ENCODE measurements at places on chromosomes 12 and 14.

DNA sequence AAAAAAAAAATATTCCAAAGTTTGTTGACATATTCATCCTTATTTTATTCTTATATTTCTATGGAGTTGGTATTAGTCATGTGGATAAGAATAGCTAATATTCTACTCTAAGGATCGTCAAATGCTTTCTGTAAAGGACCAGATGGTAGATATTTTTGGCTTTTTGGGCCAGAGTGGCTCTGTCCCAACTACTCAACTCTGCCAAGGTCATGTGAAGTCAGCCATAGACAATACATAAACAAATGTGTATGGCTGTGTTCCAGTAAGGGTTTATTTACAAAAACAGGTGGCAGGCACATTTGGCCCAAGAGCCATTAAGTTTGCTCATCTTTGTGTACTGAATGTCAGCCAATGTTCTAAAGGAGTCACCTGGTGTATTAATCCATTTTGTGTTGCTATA, 131.8 kb downstream of the TBX5 start:
- DNase-seq = no peak

DNA sequence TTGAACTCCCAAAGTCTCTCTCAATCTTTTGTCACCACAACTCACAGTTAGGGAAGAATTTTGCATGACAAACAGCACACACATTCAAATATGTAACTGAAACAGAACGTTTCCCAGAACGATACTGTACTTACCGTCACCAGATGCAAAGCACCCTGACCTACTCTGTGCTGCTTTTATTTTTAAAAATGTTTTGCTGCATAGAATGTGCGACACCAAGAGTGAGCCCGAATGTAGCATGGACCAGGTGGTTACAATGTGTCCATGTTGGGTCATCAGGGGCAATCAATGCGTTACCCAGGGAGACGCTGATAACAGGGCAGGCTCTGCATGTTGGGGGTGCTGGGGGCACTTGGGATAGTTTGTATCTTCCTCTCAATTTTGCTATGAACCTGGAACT, 14.6 kb upstream of the EIF5 start:
- DNase-seq = no peak

DNA sequence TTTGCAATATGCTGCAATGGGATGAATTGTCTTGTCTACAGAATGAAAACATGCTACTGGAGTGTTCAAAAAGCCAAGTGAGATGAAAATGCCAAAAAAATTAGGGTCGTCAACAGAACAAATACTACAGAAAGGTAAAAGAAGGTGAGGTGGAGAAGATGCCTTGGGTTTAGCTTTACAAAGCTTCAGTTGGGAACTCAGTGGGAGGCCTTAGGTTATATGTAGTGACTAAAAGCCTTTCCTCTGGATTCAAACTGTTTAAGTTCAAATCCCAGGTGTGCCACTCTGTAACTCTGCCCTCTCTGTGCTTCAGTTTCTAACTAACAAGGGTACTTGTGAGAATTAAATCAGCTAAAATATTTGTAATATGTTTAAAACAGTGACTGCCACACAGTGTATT, 84.9 kb upstream of the PDE3A start:
- DNase-seq = no peak

GRCh38 chr12:125015680-125016310, 22.4 kb downstream of the BRI3BP start:
- DNase-seq = peak; percentile 76

- DNase-seq = peak; percentile 81
Observed at GRCh38 chr14:85528080-85528896, 1.7 kb upstream of the FLRT2 start.

GRCh38 chr12:77510985-77511384, 319.7 kb upstream of the NAV3 start:
- DNase-seq = no peak

- no peak for DNase-seq
Observed at GRCh38 chr14:54047645-54048308, 91.2 kb upstream of the BMP4 start.

GRCh38 chr14:43789458-43789857, 717.6 kb downstream of the FSCB start:
- no peak for DNase-seq

- no peak for DNase-seq
Observed at GRCh38 chr12:19761463-19761862, 322.2 kb downstream of the AEBP2 start.

- no peak for DNase-seq
Observed at GRCh38 chr12:111192647-111193046, 176.2 kb downstream of the PHETA1 start.

GRCh38 chr14:54226103-54226502, 170.7 kb upstream of the CDKN3 start:
- peak; percentile 7 for DNase-seq

- no peak for DNase-seq
Observed at GRCh38 chr12:48973941-48974673, 2.6 kb upstream of the WNT10B start.

DNA sequence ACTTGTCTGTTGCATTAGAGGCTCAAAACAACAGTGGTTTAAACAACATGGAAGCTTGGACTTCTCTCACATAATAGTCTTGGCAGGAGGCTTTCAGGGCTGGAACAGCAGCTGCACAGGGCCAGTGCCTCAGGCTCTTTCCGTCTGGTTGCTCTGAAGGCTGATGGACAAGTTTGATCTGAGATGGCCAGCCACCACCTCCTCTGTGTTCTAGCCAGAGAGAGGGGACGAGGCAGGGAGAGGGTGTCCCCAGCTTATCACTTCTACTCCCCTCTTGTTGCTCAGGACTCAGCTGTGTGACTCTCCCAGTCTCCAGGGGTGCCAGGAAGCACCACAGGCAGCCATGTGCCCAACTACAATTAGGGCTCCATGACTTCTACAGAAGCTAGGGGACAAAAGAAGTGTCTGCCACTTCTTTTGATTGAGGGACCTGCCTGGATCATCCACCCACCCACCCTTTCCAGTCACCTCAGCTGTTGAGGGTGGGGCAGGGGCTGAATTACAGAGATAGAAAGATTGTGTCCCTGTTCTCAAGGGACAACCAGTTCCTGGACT, 46.6 kb downstream of the SMIM41 start:
- DNase-seq = no peak

DNA sequence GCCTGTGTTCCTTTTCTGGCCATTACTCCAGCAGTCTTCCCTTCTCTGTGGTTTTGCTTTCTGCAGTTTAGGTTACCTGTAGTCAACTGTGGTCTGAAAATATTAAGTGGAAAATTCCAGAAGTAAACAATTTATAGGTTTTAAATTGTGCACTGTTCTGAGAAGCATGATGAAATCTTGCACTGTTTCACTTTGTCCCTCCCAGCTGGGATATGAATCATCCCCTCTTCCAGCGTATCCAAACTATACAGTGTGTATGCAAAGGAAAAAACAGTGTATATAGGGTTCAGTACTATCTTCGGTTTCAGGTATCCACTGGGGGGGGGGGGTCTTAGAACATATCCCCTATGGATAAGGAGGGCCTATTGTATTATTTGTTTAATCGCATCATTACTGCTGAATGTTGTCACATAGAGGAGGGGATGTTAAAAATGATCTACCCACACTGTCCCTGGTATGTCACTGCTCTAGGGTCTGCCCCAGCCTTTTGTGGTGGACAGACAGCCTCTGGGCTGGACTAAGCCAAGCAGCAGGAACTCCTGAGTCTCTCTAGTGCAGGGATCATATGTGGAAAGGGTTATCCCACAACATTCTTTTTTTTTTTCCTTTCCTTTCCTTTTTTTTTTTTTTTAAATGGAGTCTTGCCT, 109.1 kb upstream of the MAX start:
- DNase-seq = peak; percentile 65

GRCh38 chr12:45213107-45213506, 2.8 kb upstream of the ANO6 start:
- no peak for DNase-seq

GRCh38 chr12:81222846-81223592, 145.1 kb downstream of the ACSS3 start:
- DNase-seq = no peak

- DNase-seq = no peak
Observed at GRCh38 chr14:59510966-59511365, 26.6 kb downstream of the JKAMP start.

DNA sequence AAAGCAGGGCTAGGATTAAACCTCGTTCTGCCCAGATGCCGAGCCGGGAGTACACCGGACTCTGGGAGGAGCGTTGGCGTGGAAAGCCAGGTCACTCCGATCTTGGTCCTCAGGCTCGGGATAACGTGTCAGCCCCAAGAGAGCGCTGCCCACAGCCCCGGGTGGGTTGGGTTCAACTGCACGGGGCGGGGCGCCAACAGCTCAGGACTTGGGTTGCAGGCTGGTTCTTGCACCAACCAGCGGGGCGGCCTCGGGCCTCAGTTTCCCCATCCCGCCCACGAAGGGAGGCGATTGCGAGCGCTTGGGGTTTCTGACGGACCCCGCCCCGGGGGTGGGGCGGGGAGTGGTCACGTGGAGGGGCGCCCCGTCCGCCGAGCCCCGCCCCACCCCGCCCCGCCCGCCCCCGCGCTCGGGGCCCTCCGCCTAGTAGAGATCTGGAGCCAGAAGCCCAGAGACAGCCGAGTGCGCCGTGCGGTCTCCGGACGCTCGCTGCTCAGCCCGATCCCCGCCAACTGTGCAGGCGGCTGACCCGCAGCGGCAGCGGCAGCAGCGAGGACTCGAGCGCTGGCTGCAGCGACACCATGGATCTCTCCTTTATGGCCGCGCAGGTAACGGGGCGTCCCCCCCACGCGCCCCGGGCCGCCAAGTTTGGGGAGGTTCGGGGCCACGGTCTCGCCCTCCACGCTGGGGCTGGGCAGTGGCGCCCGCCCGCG, at the start of gene C14orf132:
Gene C14orf132, plus strand, starts transcription at position 443 of the 713 bp plus-strand sequence. Its CDS starts 139 bp downstream, at position 582.
- peak; percentile 73 for DNase-seq

DNA sequence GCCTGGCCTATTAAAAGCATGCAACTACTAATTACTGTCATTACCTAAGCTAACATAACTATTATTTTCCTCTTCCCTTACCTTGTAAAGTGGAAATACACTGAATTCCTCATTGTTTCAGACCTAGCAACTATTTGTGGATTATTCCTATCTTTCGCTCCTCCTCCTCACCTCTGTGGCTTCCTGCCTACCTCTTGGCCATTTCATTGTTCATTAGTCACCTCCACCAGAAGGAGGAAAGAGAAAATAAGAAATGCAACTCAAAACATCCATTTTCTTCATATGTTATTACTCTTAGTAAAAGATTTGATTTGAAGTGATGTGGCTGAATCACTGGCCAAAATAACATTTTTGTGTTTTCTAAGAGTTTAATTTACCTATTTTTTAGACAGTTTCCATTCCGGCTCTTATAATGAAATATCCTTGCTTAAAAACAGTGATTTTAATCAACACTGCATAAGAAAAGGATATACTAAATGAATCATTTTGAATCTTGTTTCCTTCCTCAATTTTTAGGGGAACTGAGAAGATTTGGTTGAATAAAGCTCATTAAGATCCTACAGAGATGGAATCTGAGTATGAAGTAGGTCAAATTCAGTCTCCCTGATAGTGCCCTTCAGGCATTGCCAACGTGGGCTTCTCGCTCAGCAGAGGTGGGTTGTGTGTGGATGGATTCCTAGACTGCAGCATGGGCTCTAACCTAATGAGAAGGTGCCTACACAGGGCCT, 27.6 kb upstream of the ARHGAP5 start:
- no peak for DNase-seq

DNA sequence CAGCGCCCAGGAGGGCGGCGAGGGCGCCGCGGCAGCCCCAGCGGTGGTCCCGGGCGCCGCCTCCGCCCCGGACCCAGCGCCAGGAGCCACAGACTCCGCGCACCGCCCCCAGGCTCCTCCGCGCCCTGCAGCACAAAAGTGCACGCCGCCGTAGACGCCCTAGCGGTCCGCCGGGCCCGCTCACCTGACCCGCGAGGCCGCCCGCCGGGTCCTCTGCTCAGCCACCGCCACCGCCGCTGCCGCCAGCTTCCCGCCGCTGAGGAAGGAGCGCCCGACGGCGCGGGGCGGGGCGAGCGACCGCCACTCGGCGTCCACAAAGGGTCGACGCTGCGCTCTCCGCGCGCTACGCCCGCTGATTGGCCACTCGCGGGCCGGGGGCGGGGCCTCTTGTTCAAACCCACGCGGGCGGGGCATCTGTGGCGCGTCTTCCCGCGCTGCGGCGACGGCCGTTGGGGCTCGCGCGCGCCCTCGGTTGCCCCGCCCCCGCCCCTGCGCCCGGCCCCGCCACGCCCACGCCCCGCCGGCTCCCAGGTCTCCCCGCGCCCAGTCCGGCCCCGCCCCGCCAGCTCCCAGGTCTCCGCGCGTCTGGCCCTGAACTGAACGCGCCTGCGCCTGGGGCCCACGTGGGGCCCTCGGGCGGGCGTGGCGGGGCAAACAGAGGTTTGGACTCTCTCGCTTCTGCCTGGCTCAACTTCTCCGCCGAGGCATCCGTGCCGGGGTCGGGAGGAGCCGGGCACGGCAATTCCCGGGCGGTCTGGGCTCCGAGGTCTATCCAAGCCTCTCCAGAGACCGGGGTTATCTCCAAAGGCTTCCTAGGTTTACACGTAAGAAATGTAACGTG, at the start of gene CDCA4:
Gene CDCA4, minus strand, starts transcription at position 269 of the 841 bp plus-strand sequence. CDS start 9,154 bp downstream, outside the sequence.
- DNase-seq = peak; percentile 91

GRCh38 chr12:98635657-98636323, 8.8 kb downstream of the IKBIP start:
- peak; percentile 63 for DNase-seq

DNA sequence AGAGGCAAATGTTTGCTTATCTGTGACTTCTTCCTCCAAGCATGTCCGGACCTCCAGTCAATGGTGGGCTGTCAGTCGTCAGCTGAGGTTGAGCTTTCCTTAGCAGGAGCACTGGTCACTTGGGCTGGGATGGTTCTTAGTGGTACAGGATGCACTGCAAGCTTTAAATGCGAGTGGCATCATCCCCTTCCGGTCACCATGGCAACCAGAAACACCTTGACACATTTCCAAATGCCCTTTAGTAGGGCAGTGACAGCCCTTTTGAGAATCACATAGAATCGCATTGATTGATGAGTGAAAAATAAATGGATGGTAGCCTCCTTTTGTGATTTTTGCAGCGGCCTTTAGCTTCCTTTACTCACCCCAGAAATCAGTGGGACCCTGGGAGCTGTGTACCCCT, 24.1 kb downstream of the NTF3 start:
- peak; percentile 29 for DNase-seq

GRCh38 chr12:31274520-31275300, 51.2 kb downstream of the SINHCAF start:
- no peak for DNase-seq

- no peak for DNase-seq
Observed at GRCh38 chr14:85142982-85143381, 387.0 kb upstream of the FLRT2 start.

GRCh38 chr12:89464974-89465592, 59.5 kb downstream of the GALNT4 start:
- DNase-seq = no peak

DNA sequence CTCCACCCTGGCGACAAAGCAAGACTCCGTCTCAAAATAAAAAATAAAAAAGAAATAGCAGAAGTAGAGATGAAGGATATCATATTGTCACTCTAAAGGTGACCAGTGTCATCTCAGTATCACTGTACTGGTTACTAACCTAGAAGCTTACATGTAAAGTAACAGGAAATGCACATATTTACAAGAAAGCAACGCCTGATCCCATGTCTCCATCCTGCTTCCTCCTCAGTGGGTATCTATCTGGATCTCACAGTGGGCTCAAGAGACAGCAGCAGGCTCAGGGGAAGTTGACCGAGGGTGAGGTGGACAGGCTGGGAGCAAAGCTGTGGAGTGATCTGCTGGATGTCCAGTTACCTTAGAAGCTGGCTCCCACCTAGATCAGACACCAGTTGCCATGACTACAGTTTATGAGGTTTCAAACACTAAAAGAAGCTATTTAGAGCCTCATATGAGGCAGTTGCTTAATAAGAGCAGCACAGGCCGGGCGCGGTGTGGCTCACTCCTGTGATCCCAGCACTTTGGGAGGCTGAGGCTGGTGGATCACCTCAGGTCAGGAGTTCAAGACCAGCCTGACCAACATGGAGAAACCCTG, 10.5 kb downstream of the MTRFR start:
- no peak for DNase-seq

- DNase-seq = no peak
Observed at GRCh38 chr12:97561619-97562290, 99.2 kb downstream of the RMST start.
